ENCODE measurements at places on chromosomes 11 and 22. TPM values are rescaled to one million over a fixed set of nuclear protein-coding genes. Genes with fewer than 3 reads are reported as not detected.

CLDN5 gene
- not detected for total RNA-seq

SCUBE2 gene
- 2.7 TPM for total RNA-seq

WBP2NL gene
- 0.72 TPM for total RNA-seq

GRCh38 chr22:20418211-20418788 is 19.3 kb downstream of the SCARF2 start:
- DNase-seq: peak; percentile 98

- DNase-seq: no peak
Observed at GRCh38 chr22:48821727-48822126, 1005.9 kb downstream of the BRD1 start.

RTN4R gene
- 0.29 TPM for total RNA-seq

DNA sequence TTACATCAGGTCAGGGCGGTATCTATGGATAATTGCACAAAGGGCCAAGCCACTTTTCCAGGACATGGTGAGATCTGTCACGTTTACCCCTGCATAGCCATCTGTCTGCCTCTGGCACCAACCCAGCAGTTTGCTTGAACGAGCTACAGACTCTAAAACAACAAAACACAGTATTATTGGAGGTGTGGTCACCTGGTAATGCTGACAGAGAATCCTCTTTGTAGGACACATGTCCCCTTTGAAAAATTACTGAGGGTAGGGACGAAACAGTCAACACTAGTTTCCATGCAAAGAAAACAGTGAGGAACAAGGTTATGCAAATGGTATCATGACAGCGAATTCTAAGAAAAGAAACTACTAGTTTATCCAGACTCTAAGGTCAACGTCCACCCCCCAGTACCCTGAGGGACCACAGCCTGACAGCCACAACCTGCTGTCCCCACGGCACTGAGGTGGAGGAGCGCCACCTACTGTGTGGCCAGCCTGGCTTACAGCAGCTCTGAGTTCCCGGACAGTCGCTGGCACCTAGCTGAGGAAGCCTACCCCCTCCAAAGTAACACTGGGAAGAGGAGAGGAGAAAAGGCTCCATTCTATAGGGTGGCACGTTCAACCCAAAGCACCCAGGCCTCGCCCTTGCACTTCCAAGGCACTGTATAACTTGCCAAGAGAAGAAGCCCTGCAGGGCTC is 117.4 kb upstream of the BID start:
- no peak for DNase-seq
